Fibroblast of skin of abdomen (primary cell): ENCODE measurements at places on chromosomes 11 and 22.

DNA sequence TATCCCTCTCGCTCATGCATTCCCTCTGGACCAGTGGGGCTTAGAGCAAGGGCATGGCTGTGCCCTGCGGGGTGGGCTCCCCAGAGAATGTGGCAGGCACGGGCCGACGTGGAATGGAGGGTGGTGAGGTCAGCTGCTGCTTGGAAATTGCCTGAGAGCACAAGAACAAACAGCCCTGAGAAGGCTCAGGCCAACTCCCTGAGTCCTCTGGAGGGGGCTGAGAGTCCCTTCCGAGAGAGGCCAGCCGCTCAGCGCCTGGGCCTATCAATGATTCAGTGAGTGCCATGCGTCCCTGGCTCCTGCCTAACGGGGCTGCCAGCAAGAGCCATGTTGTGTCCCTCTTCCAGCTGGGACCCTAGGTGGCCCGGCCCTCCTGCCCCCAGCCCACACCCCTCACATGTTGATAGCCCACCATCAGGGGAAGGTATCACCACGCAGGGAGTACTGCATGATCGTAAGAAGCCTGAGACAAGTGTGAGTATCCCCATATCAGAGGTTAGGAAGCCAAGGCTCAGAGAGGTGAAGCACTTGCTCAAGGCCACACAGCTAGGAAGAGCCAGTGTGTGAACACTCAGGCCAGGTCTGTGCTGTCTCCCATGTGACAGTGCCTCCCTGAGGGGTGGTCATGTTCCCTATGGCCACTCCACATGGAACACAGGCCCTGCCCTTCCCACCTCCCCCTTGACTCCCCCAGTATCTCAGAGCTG is 55.8 kb downstream of the NECTIN1 start:
- DNase-seq, result no peak

- DNase-seq, result no peak
These were observed 28.5 kb downstream of the ADORA2A start for GRCh38 chr22:24455751-24456426.

- no peak for DNase-seq
These were observed at the start of gene CALCB for GRCh38 chr11:15073361-15074205. CALCB (plus strand) TSS chr11:15073593; CDS start chr11:15074719, 1,126 bp downstream.

DNA sequence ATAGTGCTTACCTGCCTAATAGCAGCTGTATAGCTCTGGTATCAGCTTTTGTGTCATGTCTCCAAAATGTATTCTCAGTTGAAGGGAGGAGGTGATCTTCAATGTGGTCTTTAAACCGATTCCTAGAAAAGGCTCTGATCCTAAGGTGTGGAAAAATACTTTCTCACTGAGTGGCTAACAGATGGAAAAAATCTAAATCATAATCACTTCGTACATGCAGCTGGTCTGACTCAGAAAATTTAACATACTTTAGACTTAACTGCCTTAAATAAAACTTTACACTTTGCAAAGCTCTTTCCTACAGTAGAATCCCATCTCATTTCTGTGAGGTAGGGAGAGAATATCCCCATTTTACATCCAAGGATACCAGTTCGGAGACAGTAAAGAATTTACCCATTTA is 38.0 kb downstream of the C2CD3 start:
- peak; percentile 33 for DNase-seq

GRCh38 chr11:86617502-86617901 is 54.9 kb downstream of the ME3 start:
- peak; percentile 33 for DNase-seq

DNA sequence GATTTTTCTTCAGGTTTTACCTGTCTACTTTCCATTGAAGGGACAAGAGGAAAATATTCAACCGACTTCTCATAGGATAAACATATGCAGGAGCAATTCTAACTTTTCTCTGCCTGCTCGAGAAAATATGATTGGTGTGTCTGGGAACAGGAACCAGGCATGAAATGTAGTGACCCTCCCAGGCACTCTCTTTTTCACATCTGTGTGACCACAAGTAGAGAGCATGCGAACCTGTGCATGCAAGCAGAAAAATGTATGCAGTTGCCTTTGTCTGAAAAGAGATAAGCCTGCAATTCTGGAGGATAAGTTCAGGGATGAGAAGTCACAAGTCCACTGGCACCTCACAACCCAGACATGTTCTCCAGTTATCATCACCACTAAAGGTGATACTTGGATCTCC is 583.5 kb upstream of the FAT3 start:
- no peak for DNase-seq

GRCh38 chr11:45208135-45208534 is 61.7 kb downstream of the PRDM11 start:
- no peak for DNase-seq

- DNase-seq, result peak; percentile 50
These were observed 1.3 kb upstream of the ESAM start for GRCh38 chr11:124763156-124763947.

DNA sequence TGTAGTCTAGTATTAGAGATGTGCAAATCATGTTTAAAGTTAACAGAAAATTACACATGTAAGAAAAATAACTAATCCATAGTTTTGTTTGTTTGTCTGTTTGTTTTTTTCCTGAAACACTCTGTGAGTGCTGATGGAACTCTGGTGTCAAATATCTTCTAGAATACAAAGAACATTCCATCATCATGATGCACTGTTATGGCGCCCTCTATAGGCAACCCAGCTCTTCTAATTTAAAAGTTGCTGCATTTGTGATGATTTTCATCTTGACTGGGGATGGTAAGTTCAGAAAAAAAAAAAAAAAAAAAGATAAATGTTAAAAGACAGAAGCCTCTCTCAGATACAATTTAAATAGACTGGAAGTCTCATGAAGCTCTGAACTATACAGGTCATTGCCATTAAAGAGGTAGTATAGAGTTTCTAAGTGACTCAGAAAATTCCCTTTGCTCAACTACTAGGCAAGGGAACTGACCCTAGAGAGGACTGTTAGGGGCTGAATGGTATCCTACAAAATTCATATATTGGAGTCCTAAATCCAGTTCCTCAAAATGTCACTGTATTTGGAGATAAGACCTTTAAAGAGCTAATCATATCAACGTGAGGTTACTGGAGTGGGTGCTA is 597.2 kb upstream of the ANO3 start:
- peak; percentile 42 for DNase-seq

DNA sequence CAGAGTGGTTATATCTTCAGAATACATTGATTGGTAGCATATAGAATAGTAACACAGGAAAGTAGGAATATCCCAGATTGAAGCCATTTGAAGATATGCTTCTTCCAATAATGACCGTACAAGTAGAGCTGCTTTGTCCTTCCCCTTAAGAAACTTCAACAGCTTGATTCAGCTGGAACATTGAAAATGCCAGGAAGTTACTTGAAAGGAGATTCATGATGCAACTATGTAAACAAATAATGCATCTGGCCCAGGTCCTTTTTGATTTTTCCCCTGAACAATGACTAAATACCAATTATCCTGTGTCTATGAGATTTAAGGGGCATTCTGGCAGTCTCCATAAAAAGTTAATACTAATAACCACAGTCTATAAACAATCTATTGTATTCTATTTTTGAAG is 3.0 kb downstream of the DKK3 start:
- peak; percentile 56 for DNase-seq

DNA sequence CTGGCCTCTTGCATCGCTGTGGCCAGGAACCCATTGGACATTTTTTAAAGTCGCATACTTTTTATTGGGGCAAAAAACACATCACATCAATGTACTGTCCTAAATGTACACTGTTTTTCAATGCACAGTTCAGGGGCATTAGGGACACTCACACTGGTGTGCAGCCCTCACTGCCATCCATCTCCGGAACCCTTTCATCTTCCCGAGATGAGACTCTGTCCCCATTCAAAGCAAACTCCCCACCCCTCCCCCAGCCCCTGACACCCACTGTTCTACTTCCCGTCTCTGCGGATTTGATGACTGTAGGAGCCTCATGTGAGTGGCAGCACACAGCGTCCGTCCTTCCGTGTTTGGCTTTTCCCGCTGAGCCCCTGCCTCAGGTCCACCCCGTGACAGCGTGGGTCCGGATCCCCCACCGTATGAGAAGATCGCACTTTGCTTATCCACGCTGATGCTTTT is 41.8 kb upstream of the TH start:
- DNase-seq, result no peak

GRCh38 chr11:114197799-114198500 is 98.2 kb upstream of the NNMT start:
- DNase-seq, result peak; percentile 71

DNA sequence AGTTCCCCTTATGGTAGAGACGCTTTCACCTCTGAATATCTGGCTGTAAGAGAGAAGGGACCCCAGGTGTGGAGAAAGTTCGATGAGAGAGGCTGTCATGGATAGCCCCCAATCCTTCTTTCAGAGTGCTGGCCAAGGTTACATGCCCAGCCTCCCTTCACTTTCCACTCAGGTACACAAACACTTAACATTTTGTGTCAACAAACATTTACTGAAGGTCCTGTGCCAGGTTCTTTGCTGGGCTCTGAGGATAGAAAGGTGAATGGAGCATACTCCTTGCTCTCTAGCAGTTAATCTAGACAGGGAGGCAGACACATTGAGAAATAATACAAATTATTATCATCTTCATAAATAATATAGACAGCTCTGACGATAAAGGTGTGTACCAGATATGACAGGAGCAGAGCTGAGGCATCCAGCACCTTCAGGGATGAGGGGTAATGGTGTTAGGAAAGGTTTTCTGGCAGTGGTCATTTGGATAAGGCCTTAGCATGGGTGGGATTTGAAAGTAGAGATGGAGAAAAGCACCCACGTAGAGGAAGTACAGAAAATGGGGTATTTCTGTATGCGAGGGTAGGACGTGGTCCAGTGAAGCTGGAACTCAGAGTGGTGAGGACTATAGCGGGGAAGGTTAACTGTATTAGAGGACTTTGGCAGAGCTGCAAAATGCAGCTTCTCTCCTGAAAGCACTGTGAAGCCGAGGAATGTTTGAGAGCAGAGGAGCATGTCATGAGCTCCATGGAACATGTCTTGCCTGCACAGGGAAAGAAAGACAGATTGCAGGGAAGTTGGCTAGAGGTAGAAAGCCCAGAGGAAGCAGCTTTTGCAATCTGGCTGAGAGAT is 19.6 kb downstream of the PPFIBP2 start:
- DNase-seq, result no peak

DNA sequence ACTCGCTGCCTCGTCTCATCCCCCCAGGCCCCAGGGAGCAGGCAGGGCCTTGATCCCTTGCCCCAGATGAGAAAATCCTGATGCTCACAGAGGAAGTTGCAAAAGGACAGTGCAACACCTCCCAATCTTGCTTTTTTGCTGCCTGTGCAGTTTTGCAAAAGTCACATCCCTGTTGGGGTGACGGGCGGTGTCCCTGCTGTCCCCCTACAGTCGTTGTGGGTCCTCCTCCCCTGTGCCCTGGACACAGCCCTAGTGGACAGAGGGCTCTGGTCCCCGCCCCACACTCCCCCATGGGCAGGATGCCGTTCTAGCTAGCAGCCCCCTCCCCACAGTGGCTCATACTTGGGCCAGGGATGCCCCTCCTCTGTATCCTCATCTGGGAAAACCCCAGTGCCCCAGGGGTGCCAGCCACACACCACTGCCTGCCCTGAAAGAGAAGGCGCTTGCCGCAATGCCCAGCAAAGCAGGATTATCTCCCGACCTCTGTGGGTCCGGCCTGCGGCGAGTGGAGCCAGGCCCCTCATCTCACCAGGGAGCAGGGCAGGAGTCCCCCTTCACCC is 18.4 kb upstream of the CTSD start:
- DNase-seq, result no peak

DNA sequence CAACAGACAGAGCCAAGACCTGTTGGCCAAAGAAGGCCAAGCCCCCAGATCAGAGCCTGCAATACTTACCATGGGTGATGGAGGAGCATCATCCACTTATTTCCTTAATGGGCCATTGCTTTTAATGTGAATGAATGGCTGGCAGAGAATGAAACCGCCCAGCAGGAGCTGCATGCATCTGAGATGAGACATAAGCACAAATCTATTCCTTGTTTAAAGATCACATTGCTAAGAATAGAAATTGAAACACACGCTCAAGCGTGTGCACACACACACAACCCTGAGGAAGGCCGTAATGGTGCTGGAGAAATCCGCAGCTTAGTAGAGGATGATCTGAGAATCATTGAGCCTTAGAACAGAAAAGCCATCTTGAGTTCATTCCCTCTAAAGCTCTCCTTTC is 5.3 kb upstream of the RRAS2 start:
- no peak for DNase-seq

- no peak for DNase-seq
These were observed 107.7 kb downstream of the CADM1 start for GRCh38 chr11:115396533-115396932.

GRCh38 chr11:64134963-64135362 is 30.9 kb downstream of the MACROD1 start:
- DNase-seq, result no peak

GRCh38 chr11:117664897-117665296 is 132.1 kb downstream of the DSCAML1 start:
- DNase-seq, result no peak

- DNase-seq, result no peak
These were observed 62.7 kb upstream of the KIRREL3 start for GRCh38 chr11:127063241-127063640.

- peak; percentile 23 for DNase-seq
These were observed 25.5 kb downstream of the DDI1 start for GRCh38 chr11:104061853-104062521.

GRCh38 chr11:95584589-95584988 is 205.0 kb downstream of the FAM76B start:
- DNase-seq, result no peak

DNA sequence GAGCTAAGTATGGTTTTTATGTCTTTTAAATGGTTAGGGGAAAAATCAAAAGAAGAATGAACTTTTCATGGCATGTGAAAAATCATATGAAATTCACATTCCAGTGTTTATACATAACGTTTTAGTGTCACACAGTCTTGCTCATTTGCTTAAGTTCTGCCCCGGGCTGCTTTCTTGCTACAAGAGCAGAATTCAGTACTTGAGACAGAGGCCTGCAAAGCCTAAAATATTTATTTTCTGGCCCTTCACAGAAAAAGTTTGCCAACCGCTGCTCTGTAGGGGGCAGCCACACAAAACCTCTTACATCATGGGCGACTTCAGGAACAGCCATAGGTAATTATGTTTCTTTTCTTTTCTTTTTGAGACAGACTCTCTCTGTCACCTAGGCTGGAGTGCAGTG is 1.0 kb upstream of the ATG2A start:
- peak; percentile 60 for DNase-seq

- DNase-seq, result peak; percentile 23
These were observed 35.9 kb downstream of the MYO18B start for GRCh38 chr22:25777870-25778269.

DNA sequence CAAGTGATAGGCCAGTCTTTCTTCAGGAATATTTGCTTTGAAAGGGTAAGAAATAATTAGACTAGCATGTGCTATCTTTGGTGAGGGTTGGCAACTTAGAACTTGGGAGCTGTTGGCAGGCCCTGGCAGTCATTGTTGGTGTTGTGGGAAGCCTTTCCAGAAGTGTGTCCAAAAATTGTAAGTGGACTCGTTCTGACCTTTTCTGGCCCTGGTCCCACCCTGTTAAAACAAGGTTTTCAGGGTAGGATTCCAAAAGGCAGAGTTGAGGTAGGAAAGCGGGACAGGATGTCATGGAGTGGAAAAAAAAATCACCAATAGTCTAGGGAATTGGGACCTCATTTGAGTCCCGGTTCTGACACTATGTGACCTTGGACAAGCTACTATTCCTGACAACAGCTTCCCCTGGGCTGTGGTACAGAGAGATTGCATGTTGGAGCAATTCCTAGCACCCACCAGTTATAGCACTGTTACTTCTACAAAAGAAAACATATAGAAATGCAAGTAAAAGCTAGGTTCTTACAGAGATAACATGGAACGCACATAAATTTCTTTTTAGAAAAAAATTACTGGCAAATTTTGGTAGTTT is 299.3 kb upstream of the DDI1 start:
- no peak for DNase-seq
